ENCODE measurements at places on chromosomes 1 and 21. TPM values are rescaled to one million over a fixed set of nuclear protein-coding genes. Genes with fewer than 3 reads are reported as not detected.

PRKCZ gene
- total RNA-seq = 1.9 TPM

CFHR5 gene
- total RNA-seq = not detected

GRCh38 chr1:173100476-173101107 lies 49.9 kb upstream of the TNFSF18 start:
- H3K27ac ChIP-seq = no peak overlapping the region
- H3K4me1 ChIP-seq = no peaks in the 10 kb centered on the region

- no peak overlapping the region for H3K4me3 ChIP-seq
- H3K27ac ChIP-seq = no peak overlapping the region
- H3K4me1 ChIP-seq = peaks cover 36% of the 10 kb centered on the region
Observed at GRCh38 chr1:206776229-206776628, 3.9 kb upstream of the IL10 start.

- no peak overlapping the region for H3K27ac ChIP-seq
- H3K36me3 ChIP-seq = no peaks in the 10 kb centered on the region
- no peak overlapping the region for H3K4me3 ChIP-seq
- H3K27me3 ChIP-seq = no peaks in the 10 kb centered on the region
- H3K4me1 ChIP-seq = no peaks in the 10 kb centered on the region
Observed at GRCh38 chr1:247295274-247295684, 36.4 kb downstream of the ZNF496 start.

- no peak for DNase-seq
- H3K36me3 ChIP-seq = no peaks in the 10 kb centered on the region
- no peak overlapping the region for H3K27ac ChIP-seq
- no peak overlapping the region for H3K4me3 ChIP-seq
- H3K27me3 ChIP-seq = peaks cover 3% of the 10 kb centered on the region
Observed at GRCh38 chr1:202186327-202186726, 7.3 kb upstream of the LGR6 start.

- no peaks in the 10 kb centered on the region for H3K27me3 ChIP-seq
- no peak overlapping the region for H3K4me3 ChIP-seq
- no peak for DNase-seq
Observed at GRCh38 chr1:2055911-2056575, 5.8 kb downstream of the PRKCZ start.

- no peaks in the 10 kb centered on the region for H3K4me1 ChIP-seq
- no peaks in the 10 kb centered on the region for H3K27me3 ChIP-seq
- no peak overlapping the region for H3K27ac ChIP-seq
- DNase-seq = no peak
- H3K36me3 ChIP-seq = no peaks in the 10 kb centered on the region
- no peak overlapping the region for H3K4me3 ChIP-seq
Observed at GRCh38 chr1:145942405-145942804, 15.1 kb upstream of the RBM8A start.

- no peak overlapping the region for H3K4me3 ChIP-seq
- no peak for DNase-seq
- H3K4me1 ChIP-seq = no peaks in the 10 kb centered on the region
- no peaks in the 10 kb centered on the region for H3K27me3 ChIP-seq
- H3K27ac ChIP-seq = no peak overlapping the region
Observed at GRCh38 chr1:21149430-21149854, 27.3 kb downstream of the EIF4G3 start.

- no peak overlapping the region for H3K27ac ChIP-seq
- H3K4me1 ChIP-seq = no peaks in the 10 kb centered on the region
- H3K36me3 ChIP-seq = peaks cover 4% of the 10 kb centered on the region
- no peak overlapping the region for H3K4me3 ChIP-seq
- no peak for DNase-seq
Observed at GRCh38 chr1:71053758-71054157, 6.1 kb upstream of the PTGER3 start.

DNA sequence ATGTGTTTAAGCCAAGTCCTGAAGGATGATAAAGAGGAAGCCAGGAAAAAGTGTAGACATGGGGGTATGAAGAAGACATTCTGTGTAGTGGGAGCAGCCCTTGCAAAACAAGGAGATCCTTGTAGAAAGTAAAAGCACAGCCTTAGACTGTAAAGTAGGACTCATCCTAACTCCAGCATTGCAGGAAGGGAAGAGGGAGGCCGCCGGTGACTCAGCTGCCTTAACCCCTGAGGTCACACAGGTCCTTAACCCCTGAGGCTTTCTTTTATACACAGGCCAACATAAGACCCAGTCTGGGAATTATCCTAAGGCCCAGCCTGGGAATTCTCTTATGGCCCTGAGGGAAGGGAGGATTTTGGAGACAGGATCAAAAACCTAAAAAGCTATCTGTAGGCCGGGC lies 18.0 kb downstream of the PGM1 start:
- H3K36me3 ChIP-seq = no peaks in the 10 kb centered on the region
- peaks cover 8% of the 10 kb centered on the region for H3K4me1 ChIP-seq
- DNase-seq = no peak
- no peak overlapping the region for H3K27ac ChIP-seq
- H3K27me3 ChIP-seq = no peaks in the 10 kb centered on the region

DNA sequence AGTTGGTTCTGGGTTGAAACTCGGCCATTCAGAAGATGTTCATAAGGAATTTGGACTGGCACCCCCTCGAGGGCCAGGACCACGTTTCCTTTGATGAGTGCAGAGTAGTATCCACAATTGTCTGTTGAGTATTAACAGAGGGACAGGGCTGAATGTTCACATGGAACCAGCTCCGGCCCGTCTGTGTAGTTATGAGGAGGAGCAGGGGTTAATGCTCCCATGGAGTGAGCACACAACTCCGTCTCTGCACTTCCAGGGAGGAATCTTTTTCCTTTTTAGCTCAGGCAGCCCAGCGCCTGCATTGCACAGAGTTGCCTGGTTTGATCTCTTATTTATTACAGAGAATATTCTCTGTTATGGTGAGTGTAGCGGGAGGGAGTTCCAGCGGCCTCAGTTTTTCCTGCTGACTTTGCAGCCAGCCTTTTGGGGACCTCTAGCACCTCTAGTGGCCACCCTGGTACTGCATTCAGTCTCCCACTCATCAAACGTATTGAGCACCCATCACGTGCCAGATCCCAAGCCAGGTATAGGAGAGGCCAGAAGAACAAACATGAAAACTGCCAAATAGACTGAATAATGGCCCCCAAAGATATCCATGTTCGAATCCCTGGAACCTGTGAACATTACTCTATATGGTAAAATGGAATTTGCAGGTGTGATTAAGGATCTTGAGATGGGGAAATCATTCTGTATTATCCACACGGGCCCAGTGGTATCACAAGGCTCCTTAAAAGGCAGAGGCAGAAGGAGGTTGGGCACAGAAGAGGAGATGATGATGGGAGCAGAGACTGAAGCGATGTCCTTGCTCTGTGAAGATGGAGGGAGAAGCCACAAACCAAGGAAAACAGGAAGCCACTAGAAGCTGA lies 167.7 kb upstream of the CSF3R start:
- H3K4me1 ChIP-seq = no peaks in the 10 kb centered on the region
- DNase-seq = no peak
- no peaks in the 10 kb centered on the region for H3K36me3 ChIP-seq

- peaks cover 6% of the 10 kb centered on the region for H3K36me3 ChIP-seq
- peak overlapping the region; percentile 39 for H3K27ac ChIP-seq
- DNase-seq = no peak
- peak overlapping the region; percentile 90 for H3K4me3 ChIP-seq
- H3K27me3 ChIP-seq = no peaks in the 10 kb centered on the region
- H3K4me1 ChIP-seq = no peaks in the 10 kb centered on the region
Observed at GRCh38 chr21:32611471-32611997, 643 bp downstream of the CFAP298 start.
